ENCODE measurements at places on chromosomes 3 and 15. TPM values are rescaled to one million over a fixed set of nuclear protein-coding genes. Genes with fewer than 3 reads are reported as not detected.

GRCh38 chr3:15359677-15360397 lies 27.5 kb upstream of the SH3BP5 start:
- DNase-seq, result no peak

- DNase-seq, result no peak
These were observed 62.4 kb downstream of the ARIH1 start for GRCh38 chr15:72536506-72536905.

The FEZF2 gene
- total RNA-seq, result not detected

The CADM2 gene
- total RNA-seq, result 13.3 TPM

The PPP1R14D gene
- total RNA-seq, result not detected

DNA sequence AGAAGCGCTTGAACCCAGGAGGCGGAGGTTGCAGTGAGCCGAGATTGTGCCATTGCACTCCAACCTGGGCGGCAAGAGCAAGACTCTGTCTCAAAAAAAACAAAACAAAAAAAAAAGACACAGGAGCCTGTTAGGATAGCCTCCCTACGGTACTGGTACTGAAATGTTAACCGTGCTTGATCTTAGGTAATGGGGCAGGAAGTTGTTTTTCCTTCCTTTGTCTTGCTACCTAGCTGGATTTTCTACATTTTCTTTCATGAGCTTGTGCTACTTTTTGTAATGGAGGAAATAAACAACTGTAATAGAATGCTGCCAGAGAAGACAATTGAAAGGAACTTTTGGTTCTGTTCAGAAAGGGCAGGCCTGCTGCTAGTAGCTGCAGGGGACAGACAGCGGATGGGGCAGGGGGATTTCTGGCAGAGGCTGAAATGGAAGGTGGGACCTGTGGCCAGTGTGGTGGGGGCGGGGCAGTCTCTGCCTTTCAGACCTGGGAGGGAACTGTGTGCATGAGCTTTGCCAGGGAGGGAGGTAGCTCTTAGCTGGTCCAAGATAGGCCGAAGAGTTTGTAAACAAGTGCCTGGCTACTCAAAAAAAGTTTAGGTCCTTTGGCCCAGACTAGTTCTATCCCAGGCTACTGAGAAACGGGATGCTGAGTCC lies 49.0 kb upstream of the SEMA4B start:
- DNase-seq, result peak; percentile 85

The ZBTB20 gene
- total RNA-seq, result 2.6 TPM

The ACTC1 gene
- 26.2 TPM for total RNA-seq

DNA sequence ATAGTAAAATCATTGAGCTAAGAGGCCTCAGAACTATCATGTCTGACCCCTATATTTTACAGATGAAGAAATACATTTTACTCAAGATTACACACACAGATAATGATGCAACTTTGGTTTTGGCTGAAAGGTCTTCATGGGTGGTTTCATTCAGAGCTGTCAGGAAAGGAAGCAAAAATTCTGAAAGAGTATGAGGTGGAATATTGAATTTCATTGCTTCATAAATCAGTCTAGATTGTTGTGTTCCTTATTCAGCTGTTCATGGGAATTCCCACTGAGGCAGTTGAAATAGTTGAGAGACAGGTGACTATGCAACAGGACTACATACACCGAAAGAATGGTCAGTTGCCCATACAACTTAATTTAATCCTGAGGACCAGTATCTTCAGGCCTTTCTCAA lies 39.4 kb downstream of the CD200 start:
- DNase-seq, result no peak

DNA sequence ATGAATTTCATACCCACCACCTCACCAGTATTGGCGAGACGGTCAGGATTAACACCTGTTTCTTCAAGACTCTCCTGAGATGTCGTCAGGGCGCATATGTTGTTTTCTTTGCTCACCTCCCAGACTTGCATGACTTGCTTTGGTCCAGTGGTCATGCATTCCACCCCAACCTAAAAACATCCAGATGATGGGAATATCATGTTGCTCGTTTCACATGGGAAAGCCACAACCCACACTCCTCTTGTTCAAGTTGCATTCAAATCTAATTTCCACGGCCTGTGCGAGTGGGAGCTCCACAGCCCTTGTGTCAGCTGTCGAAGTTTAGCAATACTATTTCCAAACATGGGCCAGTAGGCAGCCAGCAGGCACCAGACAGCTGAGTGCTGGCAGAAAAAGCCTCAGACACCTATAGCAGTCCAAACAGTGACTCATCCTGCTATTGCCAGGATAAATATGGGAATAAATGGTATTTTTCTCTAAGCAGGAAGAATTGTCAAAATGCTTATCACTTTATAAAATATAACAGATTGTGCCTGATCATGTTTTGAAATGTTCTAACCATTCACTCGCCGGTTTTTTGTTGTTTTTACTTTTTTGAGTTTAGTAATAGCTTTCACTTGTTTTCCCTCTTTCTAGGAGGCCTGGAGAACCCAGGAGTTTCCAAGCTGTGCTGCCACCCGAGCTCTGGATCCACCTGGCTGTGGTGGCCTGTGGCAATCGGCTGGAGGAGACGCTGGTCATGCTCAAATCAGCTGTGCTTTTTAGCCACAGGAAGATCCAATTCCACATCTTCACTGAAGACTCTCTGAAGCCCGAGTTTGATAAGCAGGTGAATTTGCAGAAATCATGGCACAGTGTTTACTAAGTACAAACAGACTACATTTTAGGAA lies 20.1 kb downstream of the GXYLT2 start:
- no peak for DNase-seq

DNA sequence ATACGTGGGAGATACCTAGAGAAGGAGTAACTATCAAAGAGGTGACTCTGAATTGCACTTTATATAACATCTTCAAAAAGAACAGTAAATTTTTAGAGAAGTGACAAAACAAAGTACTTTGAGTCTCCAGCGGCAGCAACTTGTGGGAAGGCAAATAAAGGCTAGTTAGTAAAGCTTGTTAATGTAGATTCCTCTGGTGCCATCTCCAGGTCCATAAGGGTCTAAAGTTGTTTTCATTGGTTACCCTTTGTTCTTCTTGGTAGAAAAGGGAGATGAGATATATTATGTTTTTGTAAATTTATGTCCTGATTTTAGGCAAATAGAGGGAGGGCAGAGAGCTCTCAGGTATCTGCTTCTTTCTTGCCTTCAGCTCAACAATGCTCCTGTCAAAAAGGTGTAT lies 161.6 kb downstream of the MYRIP start:
- no peak for DNase-seq

DNA sequence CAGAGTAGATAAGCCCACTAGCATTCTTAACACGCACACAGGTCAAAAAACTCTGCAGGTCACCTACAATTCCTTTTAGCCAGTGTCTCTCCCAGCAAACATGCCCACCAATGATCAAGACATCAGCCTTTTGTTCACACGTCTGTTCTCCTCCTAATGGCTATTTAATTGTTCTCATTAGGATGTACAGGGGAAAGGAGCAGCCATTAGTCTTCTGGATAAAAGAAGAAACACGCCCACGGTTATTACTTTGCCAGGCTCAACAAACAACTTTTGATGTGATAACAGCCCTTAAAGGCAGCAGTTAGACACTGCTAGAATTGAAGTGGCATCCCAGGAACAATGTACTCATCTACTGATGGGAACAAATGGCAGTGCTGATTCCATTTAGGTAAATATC lies 108.8 kb downstream of the NTRK3 start:
- DNase-seq, result no peak

DNA sequence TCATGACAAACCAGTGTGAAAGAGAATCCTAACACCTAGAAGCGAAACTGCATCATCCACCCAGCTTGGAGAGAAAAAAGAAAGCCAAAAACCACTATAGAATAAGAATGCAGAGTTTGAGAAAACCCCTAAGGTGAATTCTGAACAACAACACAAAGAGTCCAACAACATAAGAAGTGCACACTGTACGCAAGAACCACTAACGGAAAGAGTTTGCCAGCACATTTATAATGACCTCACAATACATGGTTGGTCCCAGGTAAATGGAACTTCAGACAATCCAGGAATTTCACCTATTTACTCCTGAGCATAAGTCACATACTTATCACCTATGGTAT lies 128.3 kb upstream of the BHLHE40 start:
- DNase-seq, result no peak

- no peak for DNase-seq
These were observed 53.5 kb downstream of the ANAPC13 start for GRCh38 chr3:134432236-134432635.

The SNX4 gene
- total RNA-seq, result 40.6 TPM

DNA sequence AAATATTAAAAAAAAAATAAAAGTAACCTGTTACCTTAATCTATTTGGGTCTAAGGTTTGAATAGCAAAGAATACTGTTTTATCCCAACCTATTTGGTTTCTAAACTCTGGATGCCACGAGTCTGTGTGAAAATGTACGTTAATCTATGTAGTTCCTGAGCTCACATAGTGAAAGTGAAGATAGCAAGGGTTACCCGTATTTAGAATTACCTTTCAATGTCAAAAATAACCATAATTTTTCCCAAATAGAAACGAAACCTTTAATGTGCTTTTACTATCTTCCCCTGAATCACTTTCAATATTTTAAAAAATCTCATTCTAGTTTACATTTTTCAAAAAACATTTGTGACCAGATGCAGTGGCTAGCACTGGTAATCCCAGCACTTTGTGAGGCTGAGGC lies 5.8 kb upstream of the USP50 start:
- DNase-seq, result no peak

GRCh38 chr3:10187290-10187876 lies 22.7 kb downstream of the IRAK2 start:
- DNase-seq, result peak; percentile 39

GRCh38 chr3:52873433-52874159 lies 23.8 kb downstream of the STIMATE start:
- peak; percentile 41 for DNase-seq

The SLC24A5 gene
- total RNA-seq, result not detected

DNA sequence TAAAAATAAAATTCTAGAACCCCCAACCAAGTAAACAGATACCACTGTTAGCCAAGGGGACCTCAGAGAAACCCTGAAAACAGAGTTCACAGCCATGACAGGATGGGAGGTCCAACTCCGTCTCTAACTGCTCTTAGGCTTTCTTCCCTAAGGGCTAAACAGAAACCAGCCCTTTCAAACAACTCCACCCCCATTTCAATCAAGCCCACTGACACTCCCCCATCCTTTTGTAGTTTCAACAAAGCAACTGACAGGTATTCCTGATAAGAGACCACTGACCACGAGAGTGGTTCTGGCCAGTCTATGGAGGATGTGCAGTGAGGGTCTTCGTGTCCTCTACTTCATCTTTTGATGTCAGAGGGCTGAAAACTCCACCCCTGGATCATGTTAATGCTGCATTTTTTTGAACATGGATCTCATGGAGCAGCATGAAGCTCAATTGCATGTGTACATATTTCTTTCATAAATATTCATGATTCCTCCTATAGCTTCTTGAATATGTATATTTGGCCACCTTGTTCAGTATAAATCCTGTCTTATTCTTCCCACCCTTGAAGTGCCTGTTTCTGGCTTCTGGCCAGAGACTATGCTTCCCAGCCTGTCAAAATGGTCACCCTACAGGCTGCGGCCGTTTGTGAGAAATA lies 222.6 kb downstream of the OSBPL10 start:
- DNase-seq, result no peak

The PGBD4 gene
- total RNA-seq, result 0.66 TPM

The CASR gene
- 0.56 TPM for total RNA-seq

The EIF2B5 gene
- total RNA-seq, result 43.3 TPM

- DNase-seq, result no peak
These were observed 17.1 kb downstream of the LDHAL6B start for GRCh38 chr15:59223736-59224135.

DNA sequence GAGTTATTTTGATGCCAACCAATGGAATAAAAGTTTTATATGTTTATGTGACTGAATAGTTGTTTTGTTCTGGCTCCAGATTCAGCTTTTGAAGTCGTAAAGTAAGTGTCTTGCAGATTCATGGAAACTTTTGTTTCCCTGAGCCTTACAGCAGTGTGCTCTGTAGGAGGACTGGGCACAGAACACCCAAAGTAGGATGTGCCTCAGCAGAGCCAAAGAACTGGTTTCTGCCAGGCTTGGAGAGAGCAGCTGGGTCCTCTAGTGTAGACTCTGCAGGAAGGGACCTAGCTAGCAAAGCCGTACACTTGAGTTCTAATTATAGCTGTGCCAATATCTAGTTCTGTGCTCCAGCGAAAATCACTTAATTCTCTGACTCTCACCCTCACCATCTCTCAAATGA lies 261.2 kb upstream of the DNAJC19 start:
- no peak for DNase-seq

The SCAMP5 gene
- 43.3 TPM for total RNA-seq

The TRH gene
- not detected for total RNA-seq

The LIPC gene
- not detected for total RNA-seq

The THPO gene
- 0.14 TPM for total RNA-seq

GRCh38 chr3:147904421-147904820 lies 495.3 kb downstream of the ZIC1 start:
- DNase-seq, result no peak

- DNase-seq, result peak; percentile 10
These were observed 14.5 kb downstream of the HIGD2B start for GRCh38 chr15:72671525-72671924.

The NDN gene
- total RNA-seq, result 98.1 TPM

- DNase-seq, result no peak
These were observed 69.5 kb downstream of the CCR1 start for GRCh38 chr3:46138581-46138980.

GRCh38 chr3:20945892-20946291 lies 759.9 kb upstream of the SGO1 start:
- DNase-seq, result no peak

- DNase-seq, result peak; percentile 73
These were observed 5.1 kb downstream of the DUOX1 start for GRCh38 chr15:45134682-45135604.

GRCh38 chr3:16841904-16842271 lies 42.9 kb upstream of the PLCL2 start:
- no peak for DNase-seq

The NOX5 gene
- 0.03 TPM for total RNA-seq

The FBXO40 gene
- 0.23 TPM for total RNA-seq

The EOGT gene
- 26.8 TPM for total RNA-seq

The RASL12 gene
- 20.1 TPM for total RNA-seq

The LRRC31 gene
- total RNA-seq, result not detected

GRCh38 chr15:51283026-51283425 lies 55.4 kb downstream of the CYP19A1 start:
- DNase-seq, result no peak

The PTX3 gene
- 2.4 TPM for total RNA-seq

GRCh38 chr3:58164199-58164879 lies 46.4 kb downstream of the DNASE1L3 start:
- no peak for DNase-seq

The ZPLD1 gene
- total RNA-seq, result not detected

DNA sequence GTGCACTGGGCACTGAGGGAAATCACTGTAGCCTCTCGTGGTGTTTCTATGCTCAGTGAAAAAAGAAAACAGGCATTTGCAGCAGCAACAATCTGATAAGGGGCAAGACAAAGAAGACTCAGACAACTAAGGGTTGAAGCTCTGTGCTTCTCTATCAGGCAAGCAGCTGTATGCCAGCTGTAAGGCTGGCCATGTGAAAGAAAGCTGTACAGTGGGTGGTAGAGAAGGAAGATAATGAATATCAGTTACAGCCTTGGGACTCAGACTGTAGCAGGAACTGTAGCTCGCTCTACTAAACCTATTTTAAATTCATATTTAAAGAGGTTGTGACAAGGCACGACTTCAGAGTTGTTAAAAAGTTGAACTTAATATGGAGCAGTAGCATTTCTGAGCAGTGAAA lies 76.3 kb downstream of the VGLL3 start:
- no peak for DNase-seq

All from GM23338 (cell line).